ENCODE measurements at places on chromosomes 2 and 18.

GRCh38 chr2:132586101-132586511 is 83.9 kb downstream of the LYPD1 start:
- no peak overlapping the region for H3K27ac ChIP-seq
- no peaks in the 10 kb centered on the region for H3K36me3 ChIP-seq
- H3K4me1 ChIP-seq, result no peaks in the 10 kb centered on the region
- no peak overlapping the region for H3K4me3 ChIP-seq
- no peaks in the 10 kb centered on the region for H3K27me3 ChIP-seq

DNA sequence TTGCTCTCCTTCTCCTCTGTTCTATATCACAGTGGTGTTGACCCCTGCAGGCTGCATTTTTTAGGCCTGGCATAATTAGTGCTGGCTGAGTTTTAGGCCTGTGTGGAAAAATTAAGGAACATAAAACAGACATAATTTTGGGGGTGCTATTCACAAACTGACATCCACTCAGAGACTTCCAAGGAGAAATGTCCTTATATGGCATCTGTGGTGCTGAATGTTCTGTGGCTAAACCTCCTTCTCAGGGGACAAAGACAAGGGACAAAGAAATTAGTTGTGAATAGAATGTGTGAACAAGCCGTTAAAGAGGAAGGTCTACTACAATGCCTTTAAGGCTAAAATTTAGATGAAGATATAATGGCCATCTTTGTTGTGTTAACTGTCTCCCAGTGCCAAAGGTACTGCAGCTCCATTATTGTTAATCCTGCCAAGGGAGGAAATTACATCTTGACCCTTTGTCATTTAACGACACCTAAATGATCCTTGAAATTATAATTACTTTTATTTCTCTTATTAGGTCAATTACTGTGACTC is 870.0 kb upstream of the CHAC2 start:
- H3K27me3 ChIP-seq, result no peaks in the 10 kb centered on the region
- no peaks in the 10 kb centered on the region for H3K36me3 ChIP-seq
- no peak overlapping the region for H3K27ac ChIP-seq

DNA sequence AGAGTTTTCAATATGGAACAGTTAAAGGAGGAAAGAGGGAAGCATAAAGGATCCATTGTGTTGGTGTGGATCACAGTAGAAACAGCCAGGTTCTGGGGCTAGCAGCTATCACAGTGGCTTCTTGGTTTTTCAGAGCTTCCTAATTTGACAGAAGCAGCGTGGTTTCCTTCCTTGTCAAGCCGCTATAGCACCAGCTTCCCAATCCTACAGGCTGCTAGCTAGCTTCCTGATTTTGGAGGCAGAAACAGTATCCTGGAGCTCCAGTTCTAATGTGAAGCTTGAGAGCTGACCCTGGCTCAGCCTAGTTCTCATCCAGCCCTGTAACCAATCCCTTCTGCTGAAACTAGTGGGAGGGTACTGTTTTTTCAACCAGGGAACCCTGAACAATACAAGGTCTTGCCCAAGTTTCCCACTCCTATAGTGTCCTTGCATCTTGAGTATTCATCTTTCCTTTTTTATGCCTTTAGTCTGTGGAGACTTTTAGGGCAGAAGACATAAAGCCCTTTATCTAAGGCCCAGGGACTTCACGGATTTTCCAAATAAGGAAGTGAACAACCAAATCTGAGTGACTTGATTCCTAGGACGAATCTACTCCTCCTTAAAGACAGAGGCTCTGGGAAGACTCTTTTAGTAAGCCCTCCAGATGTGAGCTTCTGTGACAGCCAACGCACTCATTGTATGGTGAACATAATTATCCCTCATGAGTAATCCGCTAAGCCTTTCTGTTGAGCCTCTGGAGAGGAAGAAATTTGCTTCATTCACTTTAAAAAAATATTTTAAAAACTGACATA is 33.8 kb downstream of the CCDC93 start:
- H3K4me3 ChIP-seq, result no peak overlapping the region
- no peaks in the 10 kb centered on the region for H3K4me1 ChIP-seq
- peaks cover 64% of the 10 kb centered on the region for H3K36me3 ChIP-seq
- no peak overlapping the region for H3K27ac ChIP-seq

- H3K4me3 ChIP-seq, result no peak overlapping the region
- no peaks in the 10 kb centered on the region for H3K36me3 ChIP-seq
- H3K4me1 ChIP-seq, result no peaks in the 10 kb centered on the region
- H3K27ac ChIP-seq, result no peak overlapping the region
Observed at GRCh38 chr2:40020997-40021396, 241.9 kb upstream of the THUMPD2 start.

GRCh38 chr2:3023531-3023930 is 354.1 kb downstream of the EIPR1 start:
- H3K27me3 ChIP-seq, result no peaks in the 10 kb centered on the region
- no peak overlapping the region for H3K4me3 ChIP-seq
- H3K4me1 ChIP-seq, result no peaks in the 10 kb centered on the region
- no peak for DNase-seq
- H3K27ac ChIP-seq, result no peak overlapping the region

- no peaks in the 10 kb centered on the region for H3K27me3 ChIP-seq
- H3K4me3 ChIP-seq, result no peak overlapping the region
- H3K27ac ChIP-seq, result no peak overlapping the region
- H3K36me3 ChIP-seq, result no peaks in the 10 kb centered on the region
Observed at GRCh38 chr2:150631236-150631821, 143.9 kb upstream of the RND3 start.

DNA sequence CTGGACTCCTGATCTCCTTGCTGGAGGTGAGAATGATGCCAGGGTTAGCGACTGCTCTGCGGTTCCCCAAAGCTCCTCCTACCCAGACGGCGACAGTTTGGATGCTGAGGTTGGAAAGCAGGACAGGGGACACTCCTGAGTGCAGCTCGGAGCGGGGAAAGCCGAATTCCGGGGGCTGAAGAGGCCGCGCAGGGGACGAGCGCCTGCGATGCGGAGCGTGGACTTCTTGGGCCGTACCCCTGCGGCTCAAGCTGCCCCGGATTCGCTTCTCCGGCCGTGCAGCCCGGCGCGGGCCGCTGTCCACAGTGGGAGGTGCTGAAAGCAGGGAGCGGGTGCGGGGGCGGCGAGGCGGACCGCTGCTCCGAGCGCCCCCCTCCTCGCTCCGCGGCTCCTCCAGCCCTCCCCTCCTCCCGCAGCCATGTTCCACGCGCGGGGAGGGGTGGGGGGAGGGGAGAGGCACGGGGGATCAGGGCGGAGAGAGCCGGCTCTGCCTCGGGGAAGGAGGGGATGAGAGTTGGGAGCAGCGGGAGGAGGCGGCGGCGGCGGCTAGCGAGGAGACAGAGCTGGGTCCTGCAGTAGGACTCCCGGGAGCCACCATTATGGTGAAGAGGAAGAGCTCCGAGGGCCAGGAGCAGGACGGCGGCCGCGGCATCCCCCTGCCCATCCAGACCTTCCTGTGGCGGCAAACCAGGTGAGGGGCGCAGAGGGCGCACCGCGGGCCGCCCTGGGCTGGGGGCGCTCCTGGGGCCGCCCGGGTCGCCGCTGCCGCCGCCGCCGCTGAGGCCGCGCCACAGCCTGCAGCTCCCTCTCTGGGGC is at the start of gene UNC80:
UNC80 (plus strand) TSS at position 359 of the 816 bp plus-strand sequence; CDS start at position 600, 241 bp downstream.
- DNase-seq, result peak; percentile 30
- H3K4me1 ChIP-seq, result peaks cover 10% of the 10 kb centered on the region
- no peaks in the 10 kb centered on the region for H3K36me3 ChIP-seq
- no peaks in the 10 kb centered on the region for H3K27me3 ChIP-seq
- H3K4me3 ChIP-seq, result no peak within 1 kb of the TSS
- no peak within 1 kb of the TSS for H3K27ac ChIP-seq

DNA sequence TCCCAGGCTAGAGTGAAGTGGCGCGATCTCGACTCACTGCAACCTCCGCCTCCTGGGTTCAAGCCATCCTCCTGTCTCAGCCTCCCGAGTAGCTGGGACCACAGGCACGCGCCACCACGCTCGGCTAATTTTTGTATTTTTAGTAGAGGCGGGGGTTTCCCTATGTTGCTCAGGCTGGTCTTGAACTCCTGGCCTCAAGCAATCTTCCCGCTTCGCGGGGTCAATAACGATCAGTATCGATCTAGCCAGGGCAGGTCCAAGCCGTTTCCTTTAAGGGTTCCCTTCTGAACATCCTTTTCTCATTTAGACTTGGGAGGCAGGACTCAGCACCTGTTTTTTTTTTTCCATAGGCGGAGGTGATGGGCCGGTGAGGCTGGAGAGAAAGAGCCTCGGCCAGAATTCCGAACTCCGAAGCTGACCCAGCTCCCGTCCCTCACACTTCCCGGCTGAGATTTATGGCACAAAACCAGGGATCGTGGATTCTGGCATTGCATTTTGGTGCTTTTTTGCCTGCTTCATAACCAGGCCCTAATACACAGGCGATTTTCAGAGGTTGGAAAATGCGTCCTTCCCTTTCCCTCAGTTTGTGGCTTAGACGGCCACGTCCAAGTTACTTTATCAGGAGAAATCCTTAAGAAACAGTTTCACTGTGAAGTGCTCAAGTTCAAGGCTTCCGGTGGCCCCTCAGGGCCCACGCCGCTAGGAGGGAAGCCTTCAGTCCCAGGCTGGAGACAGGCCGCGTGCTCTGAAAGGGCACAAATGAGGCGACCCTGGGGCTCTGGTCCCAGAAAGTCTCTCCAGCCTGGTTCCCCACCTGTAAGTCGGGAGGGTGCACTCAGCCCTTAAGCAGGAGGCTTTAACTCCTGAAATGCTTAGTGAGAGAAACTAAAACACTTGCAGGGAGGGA is 998 bp upstream of the SLC66A3 start:
- DNase-seq, result no peak
- no peaks in the 10 kb centered on the region for H3K27me3 ChIP-seq
- H3K27ac ChIP-seq, result peak overlapping the region; percentile 93
- no peaks in the 10 kb centered on the region for H3K4me1 ChIP-seq

DNA sequence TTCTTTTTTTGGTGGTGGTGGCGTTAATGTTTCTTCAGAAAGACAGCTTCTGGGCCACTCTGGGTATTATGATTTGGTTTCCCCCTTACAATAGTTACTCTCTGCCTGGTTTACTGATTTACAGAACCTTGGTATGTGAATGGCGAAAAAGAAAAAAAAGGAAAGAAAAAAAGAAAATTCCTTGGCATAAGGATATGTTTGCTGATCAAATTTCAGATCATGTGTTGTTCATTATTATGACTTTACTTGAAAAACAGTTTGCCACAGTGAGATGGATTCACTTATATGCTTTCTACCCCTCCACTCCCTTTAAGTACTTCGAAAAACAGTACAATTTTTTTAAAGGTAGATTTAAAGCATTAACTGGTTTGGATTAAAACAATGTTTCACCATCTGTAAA is 21.0 kb downstream of the BCL11A start:
- peaks cover 47% of the 10 kb centered on the region for H3K27me3 ChIP-seq
- DNase-seq, result no peak
- no peak overlapping the region for H3K27ac ChIP-seq
- H3K4me3 ChIP-seq, result no peak overlapping the region
- H3K36me3 ChIP-seq, result no peaks in the 10 kb centered on the region
- H3K4me1 ChIP-seq, result peaks cover 2% of the 10 kb centered on the region

DNA sequence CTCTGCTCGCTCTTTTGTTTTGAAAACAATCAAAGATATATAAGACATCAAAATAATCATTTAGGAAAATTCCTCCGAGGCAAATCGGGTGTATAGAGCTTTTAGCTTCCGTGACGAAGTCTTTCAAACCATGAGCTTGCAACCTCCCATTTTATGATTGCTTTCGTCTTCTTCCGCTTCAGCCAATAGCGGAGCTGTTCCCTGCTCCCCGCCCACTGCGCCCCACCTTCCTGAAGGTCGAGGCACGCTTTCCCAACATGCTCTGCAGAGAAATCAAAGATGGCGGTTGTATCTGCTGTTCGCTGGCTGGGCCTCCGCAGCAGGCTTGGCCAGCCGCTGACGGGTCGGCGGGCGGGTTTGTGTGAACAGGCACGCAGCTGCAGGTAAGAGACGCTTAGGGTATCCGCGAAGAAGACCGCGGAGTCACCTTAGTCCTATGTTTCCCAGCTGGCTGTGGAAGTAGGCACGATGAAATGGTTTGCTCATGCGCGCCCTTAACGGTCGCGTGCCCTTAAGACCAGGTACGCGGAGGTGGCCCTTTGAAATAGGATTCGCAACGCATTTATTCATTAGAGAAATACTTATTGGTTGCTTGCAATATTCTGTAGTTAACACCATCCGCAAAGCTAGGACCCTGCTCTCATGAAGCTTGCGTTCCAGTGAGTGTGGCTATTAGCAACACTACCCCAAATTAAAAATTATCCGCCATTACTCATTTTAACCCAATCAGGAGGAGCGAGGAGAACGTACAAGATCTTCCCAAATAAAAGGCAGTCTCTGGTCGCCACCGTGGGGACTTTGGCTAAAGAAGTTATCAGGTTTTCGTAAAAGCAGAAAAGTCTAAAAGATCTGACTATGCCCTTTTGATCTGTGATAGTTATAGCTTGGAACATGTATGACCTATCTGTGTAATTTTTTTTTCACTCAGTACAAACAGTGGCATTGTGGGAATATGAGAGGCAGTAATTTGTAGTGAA is at the start of gene PTCD3:
PTCD3 (plus strand) TSS at position 267 of the 977 bp plus-strand sequence; CDS start at position 280, 13 bp downstream.
- peak within 1 kb of the TSS; percentile 71 for H3K4me3 ChIP-seq
- H3K36me3 ChIP-seq, result peaks cover 26% of the 10 kb centered on the region
- no peaks in the 10 kb centered on the region for H3K27me3 ChIP-seq
- DNase-seq, result peak; percentile 96
- H3K27ac ChIP-seq, result peak within 1 kb of the TSS; percentile 79

- H3K4me1 ChIP-seq, result no peaks in the 10 kb centered on the region
- no peak overlapping the region for H3K27ac ChIP-seq
Observed at GRCh38 chr18:70384181-70384790, 95.4 kb downstream of the SOCS6 start.

DNA sequence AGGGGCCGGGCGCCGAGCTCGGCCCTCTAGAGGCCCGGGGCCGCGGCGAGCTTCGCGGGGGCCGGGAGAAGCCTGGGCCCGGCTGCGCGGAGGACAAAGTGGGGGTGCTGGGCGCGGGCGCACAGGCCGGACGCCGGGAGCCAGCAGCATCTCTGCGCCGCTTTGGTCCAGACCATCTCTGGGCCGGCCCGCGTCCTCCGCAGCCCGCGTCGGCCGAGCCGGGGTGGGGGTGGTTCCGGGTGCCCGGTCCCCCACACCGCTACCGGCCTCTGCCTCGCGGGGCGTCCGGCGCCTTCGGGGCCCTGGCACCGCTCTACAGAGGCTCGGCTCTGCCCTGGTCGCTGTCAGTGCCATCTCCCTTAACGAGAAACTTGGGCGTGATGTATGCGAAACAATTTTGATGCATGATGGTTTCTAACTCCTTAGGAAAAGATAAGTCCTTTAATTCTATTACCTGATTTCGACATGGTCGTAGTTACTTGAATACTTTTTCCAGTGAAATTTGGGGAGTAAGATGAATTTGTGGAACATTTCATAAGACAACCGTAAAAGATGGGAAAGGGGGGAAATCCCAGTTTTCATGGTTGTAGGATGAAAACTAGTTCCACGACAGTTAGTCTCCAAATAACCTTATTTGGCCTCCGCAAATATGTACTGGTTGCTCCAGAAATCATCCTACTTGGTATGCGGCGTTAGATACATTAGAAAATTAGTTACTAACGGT is 562 bp downstream of the TWSG1 start:
- H3K4me1 ChIP-seq, result peaks cover 31% of the 10 kb centered on the region
- H3K27me3 ChIP-seq, result no peaks in the 10 kb centered on the region
- no peak for DNase-seq
- H3K27ac ChIP-seq, result peak overlapping the region; percentile 95
- H3K4me3 ChIP-seq, result peak overlapping the region; percentile 92
- no peaks in the 10 kb centered on the region for H3K36me3 ChIP-seq

GRCh38 chr2:124316881-124317605 is 292.0 kb downstream of the CNTNAP5 start:
- no peaks in the 10 kb centered on the region for H3K27me3 ChIP-seq
- no peaks in the 10 kb centered on the region for H3K36me3 ChIP-seq
- DNase-seq, result no peak
- no peak overlapping the region for H3K4me3 ChIP-seq
